Omental fat pad (tissue), 4 donors: ENCODE measurements at places on chromosomes 7 and 10.

- DNase-seq = no peak
Observed at GRCh38 chr7:158397885-158398284, 189.7 kb downstream of the PTPRN2 start.

GRCh38 chr7:29607889-29608288 is 44.3 kb downstream of the PRR15 start:
- no peak for DNase-seq

GRCh38 chr10:49689882-49690510 is 10.5 kb downstream of the C10orf53 start:
- DNase-seq = no peak

GRCh38 chr10:43108951-43109350 is 29.3 kb upstream of the CSGALNACT2 start:
- no peak for DNase-seq

DNA sequence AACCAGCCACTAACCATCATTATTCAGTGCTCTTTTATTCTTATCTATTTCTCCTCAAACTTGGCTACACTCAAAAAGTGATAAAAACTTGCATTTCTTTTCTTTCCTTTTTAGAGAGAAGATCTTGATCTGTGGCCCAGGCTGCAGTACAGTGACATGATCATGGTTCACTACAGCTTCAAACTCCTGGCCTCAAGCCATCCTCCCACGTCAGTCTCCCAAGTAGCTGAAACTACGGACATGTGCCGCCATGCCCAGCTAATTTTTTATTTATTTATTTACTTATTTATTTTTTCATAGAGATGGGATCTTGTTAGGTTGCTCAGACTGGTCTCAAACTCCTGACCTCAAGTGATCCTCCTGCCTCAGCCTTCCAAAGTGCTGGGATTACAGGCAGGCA is 24.6 kb upstream of the TMEM248 start:
- DNase-seq = no peak

DNA sequence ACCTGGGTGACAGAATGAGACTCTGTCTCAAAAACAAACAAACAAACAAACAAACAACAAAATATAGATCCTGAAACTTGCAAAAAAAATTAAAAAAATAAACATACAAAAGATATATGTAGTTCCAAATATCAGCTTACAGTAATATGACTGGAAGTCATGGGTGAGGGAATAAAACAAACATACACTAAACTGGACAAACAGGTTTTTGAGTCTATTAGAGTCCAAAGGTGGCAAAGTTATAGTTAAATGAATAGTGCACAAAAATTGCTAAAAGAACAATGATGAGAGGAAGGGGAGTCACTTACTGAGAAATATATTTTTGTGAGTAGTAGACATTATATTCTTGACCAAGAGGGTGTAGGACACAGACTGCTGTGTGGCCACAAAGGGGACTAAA is 16.7 kb upstream of the RSBN1L start:
- DNase-seq = no peak

DNA sequence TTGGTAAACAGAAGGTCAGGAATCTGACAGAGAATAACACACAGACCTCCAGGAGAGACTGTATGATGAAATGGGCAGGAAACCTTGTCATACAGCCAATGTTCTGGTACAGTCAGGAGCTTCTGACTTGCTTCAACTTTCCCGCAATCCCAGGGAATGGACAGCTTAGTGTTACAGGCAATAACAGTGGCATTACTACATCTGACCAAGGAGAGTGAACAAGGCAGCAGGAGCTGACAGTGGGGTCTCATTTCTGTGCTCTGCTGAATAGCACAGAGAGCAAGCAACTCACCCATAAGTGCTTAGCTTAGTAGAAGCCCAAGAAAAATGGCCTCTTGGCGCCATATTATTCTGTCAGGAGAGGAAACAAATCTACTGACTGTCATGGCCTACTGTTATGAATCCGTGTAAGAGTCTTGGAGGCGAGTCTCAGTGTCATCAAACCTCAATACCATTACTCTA is 186.2 kb upstream of the MTPN start:
- no peak for DNase-seq

- no peak for DNase-seq
Observed at GRCh38 chr7:20474249-20474648, 141.2 kb upstream of the ABCB5 start.

GRCh38 chr7:150595361-150595760 is 28.2 kb downstream of the GIMAP4 start:
- no peak for DNase-seq

- DNase-seq = no peak
Observed at GRCh38 chr10:42928064-42928463, 145.5 kb downstream of the BMS1 start.

- DNase-seq = no peak
Observed at GRCh38 chr10:114340816-114341215, 63.5 kb downstream of the AFAP1L2 start.

DNA sequence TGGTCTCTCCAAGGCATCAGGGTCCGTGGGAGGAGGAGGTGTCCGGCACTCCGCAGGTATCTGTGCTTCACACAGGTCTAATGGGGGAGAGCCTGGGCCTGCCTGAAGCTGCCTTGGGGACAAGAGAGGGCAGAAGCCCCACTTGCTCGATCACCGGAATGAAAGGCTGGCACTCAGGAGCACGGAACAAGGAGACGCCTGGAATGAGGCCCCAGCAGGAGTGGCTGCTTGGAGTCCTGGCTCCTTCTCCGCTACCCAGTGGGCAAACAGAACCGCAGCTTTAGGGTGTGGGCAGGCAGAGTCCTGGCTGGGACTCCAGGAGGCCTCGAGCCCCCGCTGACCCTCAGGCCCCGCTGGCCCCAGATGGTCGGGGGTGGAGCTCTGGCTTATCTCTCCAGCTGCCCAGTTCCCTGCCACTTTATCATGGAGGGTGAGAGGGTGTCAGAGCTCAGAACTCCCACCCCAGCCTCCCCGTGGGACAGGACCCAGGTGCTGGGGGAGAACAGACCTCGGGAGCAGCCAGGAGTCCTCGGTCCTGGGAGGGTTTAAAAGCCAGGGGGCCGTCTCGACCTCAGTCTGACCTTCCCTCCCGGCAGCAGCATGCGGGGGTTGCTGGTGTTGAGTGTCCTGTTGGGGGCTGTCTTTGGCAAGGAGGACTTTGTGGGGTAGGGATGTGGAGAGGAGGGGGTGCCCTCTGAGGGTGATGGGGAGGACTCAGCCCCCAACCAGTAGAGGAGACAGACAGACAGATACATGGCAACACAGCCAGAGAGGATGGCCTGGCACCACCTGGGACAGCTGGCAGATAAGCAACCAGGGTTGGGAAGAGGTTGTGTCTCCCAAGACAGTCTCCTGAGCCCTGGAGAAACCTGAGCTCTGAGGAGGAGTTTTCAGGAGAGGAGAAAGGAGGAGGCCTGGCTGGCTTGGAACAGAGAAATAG is at the start of gene CPA1:
TSS of gene CPA1 (plus strand) at position 574 of the 940 bp plus-strand sequence. CDS start at position 601, 27 bp downstream.
- no peak for DNase-seq

DNA sequence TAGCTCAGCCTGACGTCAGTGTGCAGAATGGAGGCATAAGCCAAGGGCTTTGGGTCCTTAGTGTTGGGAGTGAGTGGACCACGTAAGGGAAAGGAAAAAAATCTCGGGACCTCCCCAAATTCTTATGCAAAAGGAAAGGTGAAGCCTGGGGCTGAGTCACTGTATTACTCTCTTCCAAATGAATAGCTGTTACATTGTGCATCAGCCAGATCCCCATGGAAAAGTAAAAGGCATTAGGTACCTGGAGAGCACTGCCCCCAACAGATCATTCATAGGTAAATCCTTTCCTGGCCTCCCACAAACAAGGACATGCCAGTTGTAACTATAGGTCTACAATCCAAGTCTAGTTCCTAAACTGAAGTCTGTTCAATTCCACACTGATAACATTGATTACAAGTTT is 170.5 kb downstream of the C1GALT1 start:
- DNase-seq = no peak

- no peak for DNase-seq
Observed at GRCh38 chr7:11206177-11206899, 232.7 kb downstream of the PHF14 start.

DNA sequence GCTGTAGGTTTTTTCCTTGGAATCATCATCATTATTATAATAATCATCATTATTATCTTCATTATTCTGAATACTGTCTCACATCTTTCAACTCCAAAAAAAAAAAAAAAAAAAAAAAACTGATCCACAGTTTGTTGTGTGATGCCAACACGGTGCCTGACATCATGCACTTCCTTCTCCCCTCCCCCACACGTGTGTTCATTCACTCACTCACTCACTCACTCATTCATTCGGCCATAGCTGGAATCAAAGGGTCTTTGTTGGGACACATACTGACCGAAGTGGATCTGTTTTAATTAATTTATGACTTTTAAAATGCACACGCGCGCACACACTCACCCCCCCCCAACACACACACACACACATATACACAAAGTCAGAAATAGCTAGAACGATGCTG is 177.8 kb downstream of the PIP4K2A start:
- no peak for DNase-seq

DNA sequence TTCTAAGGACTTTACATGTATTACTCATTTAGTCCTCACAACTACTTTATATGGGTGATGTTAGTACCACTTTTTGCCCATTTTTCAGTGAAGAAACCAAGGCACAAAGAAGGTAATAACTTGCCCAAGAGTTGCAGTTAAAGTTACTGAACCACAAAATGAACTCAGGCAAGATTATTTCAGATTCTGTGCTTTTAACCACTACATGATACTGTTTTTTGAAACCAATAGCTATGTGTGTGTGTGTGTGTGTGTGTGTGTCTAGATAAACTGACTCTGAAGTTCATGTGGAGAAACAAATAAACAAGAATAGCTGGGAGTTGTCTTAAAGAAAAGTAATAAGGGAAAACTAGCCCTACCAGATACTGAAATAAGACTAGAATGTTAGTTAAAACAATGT is 60.8 kb upstream of the OIT3 start:
- no peak for DNase-seq

DNA sequence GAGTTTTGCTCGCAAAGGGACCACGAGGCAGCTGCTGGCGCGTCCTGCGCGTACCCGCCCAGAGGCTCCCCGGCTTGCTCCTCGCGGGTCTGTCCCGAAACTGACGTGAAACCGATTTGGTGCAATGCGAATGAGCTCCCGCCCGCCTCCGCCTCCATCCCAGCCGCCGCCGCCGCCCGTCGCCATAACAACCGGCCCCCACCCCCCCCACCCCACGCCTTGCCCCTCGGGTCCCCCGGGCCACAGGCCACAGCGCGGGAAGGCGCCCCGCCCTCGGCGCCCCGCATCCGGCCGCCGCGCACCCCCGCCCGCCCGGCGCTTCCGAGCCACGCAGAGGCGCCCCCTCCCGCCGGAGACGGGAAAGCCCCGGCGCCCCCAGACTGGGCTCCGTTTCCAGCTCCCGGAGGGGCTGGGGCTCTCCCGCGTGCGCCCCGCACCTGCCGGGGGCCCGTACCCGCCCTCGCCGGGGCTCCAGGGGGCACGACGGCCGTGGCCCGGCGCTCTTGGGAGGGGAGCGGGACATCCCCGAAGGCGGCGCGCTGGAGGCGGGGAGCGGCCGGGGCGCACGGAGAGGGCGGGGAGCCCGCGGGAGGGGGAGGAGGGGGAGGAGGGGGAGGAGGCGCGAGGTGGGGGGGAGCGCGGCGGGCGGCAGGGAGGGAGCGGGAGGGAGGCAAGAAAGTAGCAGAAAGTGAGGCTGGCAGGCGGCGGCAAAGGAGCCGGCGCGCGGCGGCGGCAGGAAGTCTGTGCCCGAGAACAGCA is at the start of gene CAMK1D:
TSS of gene CAMK1D (plus strand) at position 678 of the 759 bp plus-strand sequence.
- DNase-seq = no peak

GRCh38 chr7:121017586-121017985 is 29.1 kb downstream of the CPED1 start:
- no peak for DNase-seq

GRCh38 chr7:21603462-21603861 is 60.6 kb downstream of the DNAH11 start:
- no peak for DNase-seq

- no peak for DNase-seq
Observed at GRCh38 chr10:85151506-85151905, 823.1 kb downstream of the CCSER2 start.

- no peak for DNase-seq
Observed at GRCh38 chr7:151340794-151341356, 737 bp upstream of the NUB1 start.

- no peak for DNase-seq
Observed at GRCh38 chr7:108135446-108136190, 5.5 kb upstream of the LAMB4 start.

GRCh38 chr7:158133515-158134271 is 453.9 kb downstream of the PTPRN2 start:
- no peak for DNase-seq

DNA sequence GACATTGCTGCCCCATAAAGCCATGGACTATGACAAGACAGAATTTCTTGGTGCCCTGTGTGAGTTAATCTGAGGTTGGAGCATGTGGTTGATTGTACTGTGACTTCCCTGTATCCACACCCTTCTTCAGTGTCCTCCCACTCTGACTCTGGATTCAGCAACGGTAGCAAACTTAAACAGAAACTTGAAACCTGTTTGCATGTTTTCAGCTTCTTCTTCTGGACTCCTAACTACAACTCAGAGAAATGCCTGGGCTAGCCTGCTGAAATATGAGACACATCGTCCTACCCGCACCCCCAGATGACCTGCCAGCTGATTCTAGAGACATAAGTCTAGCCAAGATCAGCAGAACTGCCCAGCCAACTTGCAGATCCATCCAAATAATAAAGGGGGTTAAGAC is 78.4 kb downstream of the IPMK start:
- no peak for DNase-seq

GRCh38 chr10:34844448-34844847 is 29.4 kb upstream of the PARD3 start:
- DNase-seq = no peak

DNA sequence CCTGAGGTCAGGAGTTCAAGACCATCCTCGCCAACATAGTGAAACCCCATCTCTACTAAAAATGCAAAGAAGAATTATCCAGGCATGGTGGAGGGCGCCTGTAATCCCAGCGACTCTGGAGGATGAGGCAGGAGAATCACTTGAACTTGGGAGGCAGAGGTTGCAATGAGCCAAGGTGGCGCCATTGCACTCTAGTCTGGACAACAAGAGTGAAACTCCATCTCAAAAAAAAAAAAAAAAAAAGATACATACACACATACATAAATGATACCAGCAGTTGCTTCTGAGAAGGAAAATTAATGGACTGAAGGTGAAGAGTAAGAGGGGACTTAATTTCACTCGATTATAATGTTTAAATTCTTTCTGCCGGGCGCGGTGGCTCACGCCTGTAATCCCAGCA is 40.2 kb upstream of the PAX2 start:
- no peak for DNase-seq

GRCh38 chr7:121300685-121301420 is 27.9 kb upstream of the WNT16 start:
- DNase-seq = no peak

DNA sequence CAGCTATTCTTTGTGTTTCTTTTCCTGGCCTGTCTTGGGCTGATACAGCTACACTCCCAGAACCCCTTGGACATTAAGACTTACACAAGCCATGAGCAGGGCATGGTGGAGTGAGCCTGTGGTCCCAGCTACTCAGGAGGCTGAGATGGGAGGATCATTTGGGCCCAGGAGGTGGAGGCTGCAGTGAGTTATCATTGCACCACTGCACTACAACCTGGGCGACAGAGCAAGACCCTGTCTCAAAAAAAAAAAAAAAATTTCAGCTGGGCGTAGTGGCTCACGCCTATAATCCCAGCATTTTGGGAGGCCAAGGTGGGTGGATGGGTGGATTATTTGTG is 13.6 kb upstream of the FOXK1 start:
- no peak for DNase-seq
